ENCODE measurements at places on chromosomes 2 and 18. TPM values are rescaled to one million over a fixed set of nuclear protein-coding genes. Genes with fewer than 3 reads are reported as not detected.

RAB6C gene
- total RNA-seq, result not detected

ASB18 gene
- total RNA-seq, result not detected

EPB41L3 gene
- 0.63 TPM for total RNA-seq

GFPT1 gene
- 22.6 TPM for total RNA-seq

REG1B gene
- not detected for total RNA-seq

GTF2A1L gene
- not detected for total RNA-seq

FBLN7 gene
- 0.04 TPM for total RNA-seq

STPG4 gene
- 0.07 TPM for total RNA-seq

DSG1 gene
- 0.32 TPM for total RNA-seq

CD302 gene
- 1.3 TPM for total RNA-seq

ST6GAL2 gene
- 0.03 TPM for total RNA-seq

GCG gene
- not detected for total RNA-seq

C2orf80 gene
- not detected for total RNA-seq

INPP5D gene
- total RNA-seq, result 21.8 TPM

IL1A gene
- total RNA-seq, result 311 TPM

CCDC141 gene
- not detected for total RNA-seq

CD226 gene
- 0.75 TPM for total RNA-seq

ARHGAP28 gene
- 0.24 TPM for total RNA-seq

ABHD1 gene
- not detected for total RNA-seq

NEU2 gene
- total RNA-seq, result not detected

ATOH8 gene
- not detected for total RNA-seq

DNAJC5G gene
- total RNA-seq, result not detected

PSMA8 gene
- not detected for total RNA-seq

TOGARAM2 gene
- total RNA-seq, result 0.24 TPM

Data from foreskin keratinocyte (primary cell).